LNCaP clone FGC (cell line): ENCODE measurements at places on chromosomes 16 and 17.

- no peak for DNase-seq
These were observed 10.5 kb upstream of the METRNL start for GRCh38 chr17:83068641-83069570.

DNA sequence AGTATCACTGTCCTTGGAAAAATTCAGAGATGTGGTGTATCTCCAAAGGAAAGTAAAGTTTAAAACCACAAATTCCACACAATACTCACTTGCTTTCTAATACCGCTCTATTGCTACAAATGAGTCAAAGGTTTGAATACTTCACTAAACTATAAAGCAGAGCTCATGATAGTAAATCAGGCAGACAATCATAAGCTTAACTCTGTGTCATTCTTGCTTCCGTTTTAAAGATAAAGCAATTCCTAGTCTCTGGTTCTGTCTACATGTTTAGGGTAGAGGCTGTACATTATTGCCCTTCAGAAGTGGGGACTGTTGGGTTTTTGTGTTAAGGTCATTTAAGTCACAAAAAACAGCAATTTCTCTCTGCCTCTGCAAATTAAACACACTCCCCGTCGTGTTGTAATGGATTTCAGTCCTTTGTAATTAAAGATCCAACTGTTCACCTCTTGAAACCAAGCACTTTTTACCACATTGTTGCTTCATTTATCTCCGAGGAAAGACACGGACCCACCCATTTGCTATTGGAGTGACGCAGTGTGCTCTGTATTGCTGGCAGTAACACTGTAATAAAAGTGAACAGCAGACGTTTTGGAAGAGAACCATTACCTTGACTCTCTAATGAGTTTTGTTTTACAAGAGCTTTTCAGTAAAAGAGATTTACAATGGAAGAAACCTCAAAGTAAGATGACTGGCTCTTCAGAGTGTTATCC lies 83.1 kb upstream of the CNTNAP4 start:
- no peak for DNase-seq

DNA sequence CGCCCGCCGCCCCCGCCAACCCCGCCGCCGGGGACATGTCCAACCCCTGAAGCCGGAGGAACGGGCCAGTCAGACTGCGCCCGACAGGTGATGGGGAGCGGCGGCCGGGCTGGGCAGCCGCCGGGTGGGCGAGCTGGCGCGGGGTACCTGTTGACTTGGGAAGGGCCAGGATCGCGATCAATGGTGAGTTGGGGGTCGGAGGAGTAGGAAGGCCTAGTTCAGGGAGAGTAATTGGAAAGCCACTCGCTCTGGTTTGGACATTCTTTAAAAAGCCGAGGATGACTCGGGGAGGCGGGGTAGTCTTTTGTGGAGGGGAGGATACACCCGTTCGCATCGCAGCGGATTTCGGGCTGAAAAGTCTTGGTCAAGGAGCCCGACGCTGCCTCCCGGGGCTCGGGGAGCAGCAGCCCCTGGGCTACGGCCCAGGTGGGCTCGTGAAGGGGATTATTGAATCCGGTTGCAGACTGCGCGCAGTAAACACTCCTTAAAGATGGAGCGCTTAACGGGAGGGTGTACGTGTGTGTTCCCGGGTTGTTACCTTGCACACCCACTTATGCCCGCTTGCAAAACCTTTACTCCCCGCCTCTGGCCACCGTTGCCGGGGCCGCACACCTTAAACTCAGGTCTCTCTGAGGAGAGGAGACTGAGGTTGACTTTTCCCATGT lies 123.8 kb downstream of the GOSR1 start:
- no peak for DNase-seq

GRCh38 chr17:43418441-43419374 lies 19.9 kb downstream of the ARL4D start:
- no peak for DNase-seq

DNA sequence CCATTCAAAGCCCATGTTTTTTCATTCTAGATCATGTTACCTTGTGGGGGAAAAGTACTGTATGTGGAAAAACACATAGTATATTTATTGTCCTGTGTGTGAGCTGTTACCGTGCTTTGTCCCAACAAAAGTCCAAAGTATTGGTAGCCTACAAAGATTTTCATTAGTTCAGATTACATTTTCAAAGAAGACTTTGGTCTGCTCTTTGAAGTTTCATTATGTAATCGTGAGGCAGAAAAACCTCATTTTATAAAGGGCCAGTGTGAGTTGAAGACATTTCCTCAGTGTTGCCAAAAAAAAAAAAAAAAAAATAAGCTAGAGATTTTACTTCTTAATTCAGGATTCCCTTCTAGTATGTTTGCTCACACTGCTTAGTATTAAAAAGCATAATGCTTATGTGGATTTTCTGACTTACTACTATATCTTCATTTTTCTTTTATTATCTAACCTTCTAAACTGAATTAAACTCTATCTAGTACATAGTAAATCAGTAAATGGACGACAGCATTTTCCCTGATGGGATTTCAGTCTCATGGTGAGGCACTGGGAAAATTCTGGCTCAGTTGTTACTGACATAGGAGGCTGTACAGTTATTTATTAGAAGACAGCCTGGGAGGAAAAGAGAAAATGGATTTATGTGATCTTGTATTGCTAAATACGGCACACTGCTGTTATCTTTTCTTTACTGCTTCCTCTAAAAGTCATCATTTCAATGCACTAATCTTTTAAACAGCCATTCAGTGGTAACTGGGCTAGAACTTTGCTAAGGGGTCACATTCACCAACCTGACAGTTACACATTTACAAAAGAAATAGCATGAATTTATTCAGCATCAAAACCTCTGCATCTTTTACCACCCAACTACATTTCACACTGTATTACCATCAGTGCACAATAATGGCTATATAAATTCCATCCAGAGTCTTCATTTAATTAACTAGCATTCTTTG lies 100.6 kb downstream of the STXBP4 start:
- no peak for DNase-seq

- no peak for DNase-seq
These were observed 290.1 kb downstream of the C16orf95 start for GRCh38 chr16:87027056-87027616.

- no peak for DNase-seq
These were observed 17.8 kb downstream of the MPHOSPH6 start for GRCh38 chr16:82152196-82152595.

DNA sequence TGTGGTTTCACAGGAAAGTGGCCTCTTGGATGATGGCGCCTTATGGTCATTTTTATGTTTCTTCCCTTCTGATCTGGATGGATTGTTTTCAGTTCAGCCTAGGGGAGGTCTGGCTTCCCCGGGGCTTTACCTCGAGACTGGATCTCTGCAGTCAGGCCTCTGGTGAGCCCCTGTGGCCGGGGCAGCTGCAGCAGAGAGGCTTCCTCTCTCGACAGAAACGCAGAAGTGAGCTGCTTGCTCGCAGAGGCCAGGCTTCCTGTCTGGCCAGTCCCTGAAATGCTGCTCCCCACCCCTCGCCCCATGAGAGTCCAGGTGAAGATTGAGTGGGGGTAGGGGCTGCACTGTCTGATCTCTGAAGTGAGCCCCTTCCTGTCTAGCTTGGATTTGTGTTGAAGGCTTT lies 44.0 kb downstream of the PLCG2 start:
- no peak for DNase-seq

GRCh38 chr17:28317099-28317965 lies 1.7 kb upstream of the TMEM97 start:
- no peak for DNase-seq
